ENCODE measurements at places on chromosomes 3 and 15.

DNA sequence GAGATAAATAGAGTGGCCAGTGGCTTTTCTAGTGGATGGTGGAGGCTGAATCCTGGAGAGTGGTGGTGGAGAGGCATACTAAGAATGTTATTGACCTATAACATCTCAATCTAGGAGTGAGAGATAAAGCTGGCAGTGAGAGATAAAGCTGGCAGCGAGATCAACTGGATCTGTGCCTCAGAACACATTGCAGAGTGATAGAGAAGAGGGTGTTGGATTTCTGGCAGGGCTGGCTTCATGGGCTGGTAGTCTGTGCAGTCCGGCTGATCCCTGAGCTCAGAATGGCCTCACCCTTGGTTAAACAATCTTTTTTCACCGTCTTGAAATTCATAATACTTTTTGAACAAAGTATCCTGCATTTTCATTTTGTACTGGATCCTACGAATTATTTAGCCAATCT is 221.2 kb downstream of the NLGN1 start:
- DNase-seq, result no peak

DNA sequence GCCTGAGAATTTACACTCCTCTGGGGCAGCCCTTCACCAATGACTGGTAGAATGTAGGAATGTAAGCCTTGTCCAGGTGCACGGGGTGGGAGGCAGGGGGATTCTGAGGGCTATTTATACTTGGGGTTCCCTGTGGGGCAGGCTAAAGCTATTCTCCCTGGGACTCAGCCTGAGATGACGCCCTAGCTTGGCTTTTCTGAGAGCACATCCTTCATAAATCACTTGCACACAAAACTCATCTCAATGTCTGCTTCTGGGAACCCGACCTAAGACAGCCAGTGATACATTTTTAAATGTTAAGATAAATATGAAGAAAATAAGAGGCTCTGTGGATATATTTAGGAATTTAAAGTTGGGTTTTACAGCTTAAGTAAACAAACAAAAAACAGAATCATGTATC is 16.6 kb downstream of the TMEM158 start:
- no peak for DNase-seq

DNA sequence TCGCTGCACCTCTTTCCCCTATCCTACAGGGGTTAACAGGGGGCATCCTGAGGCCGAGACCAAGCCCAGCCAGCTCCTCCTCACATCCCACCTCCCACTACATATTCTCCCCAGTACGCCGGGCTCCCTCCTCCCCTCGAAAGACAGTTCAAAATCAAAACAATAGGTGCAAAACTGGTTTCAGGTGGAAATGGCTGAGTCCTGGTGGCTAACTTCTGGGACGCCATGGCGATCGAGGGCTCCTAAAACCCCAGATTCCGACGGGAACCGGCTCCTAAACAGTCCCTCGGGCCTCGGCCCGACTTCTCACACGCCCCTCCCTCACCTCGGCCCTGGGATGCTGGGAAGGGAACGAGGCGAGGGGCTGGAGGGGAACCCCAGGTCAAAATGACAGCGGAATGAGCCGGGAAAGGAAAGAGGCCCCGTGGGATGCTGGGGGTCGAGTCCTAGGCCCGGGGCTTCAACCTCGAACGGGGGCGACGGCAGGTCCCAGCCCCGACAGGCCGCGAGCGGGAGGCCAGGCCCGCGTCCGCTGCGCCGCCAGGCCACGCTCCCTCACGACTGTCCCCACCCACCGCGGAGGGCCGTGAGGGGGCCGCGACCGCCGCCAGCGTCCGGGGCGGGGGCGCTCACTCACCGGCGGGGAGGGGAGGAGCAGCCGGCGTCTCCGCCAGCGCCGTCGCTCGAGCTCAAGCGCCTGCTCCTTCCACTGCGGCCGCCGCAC is 492 bp downstream of the TMCC1 start:
- DNase-seq, result peak; percentile 90

GRCh38 chr3:126052196-126053058 is 31.5 kb downstream of the SLC41A3 start:
- no peak for DNase-seq

DNA sequence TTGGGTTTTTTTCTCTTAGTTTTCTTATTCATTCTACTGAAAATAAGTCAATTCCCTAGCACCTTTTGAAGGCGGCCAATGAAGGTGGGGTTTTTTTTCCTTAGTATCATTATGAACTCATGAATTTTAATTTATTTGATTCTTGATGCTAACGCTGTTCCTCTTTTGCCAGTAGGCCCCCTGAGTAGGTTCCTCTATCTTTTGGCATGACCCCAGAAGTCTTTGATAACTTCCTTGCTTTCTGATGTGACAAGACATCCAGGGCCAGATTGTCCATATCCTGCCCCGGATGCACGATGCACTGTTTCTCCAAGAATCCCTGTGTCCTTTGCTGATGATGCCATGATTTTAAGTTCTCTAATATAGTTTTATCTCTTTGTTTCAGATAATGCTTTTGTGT is 20.6 kb downstream of the LRRK1 start:
- DNase-seq, result no peak

GRCh38 chr3:100650651-100651619 is 41.5 kb downstream of the ADGRG7 start:
- no peak for DNase-seq

- no peak for DNase-seq
Observed at GRCh38 chr15:32818758-32819447, 101.1 kb downstream of the GREM1 start.

DNA sequence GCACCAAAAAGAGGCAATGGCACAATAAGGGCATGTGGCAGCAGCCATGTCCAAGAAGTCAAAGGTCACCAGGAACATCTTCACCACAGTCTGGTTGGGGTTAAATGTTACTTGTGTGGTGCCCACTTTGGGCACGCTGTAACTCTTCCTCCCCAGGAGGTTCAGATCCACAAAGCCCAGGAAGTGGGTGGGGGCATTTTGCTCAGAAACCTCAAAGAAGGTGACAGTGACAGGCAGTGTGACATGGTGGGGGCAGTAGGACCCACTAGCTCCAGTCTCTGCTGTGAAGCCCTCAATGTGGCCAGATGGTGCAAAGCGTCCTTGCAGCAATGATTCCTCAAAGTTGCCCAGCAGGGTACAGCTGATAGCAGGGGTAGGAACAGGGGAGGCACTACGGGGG is 5.8 kb downstream of the ZNF80 start:
- no peak for DNase-seq

GRCh38 chr15:41879321-41879845 is 14.5 kb downstream of the SPTBN5 start:
- DNase-seq, result peak; percentile 52

DNA sequence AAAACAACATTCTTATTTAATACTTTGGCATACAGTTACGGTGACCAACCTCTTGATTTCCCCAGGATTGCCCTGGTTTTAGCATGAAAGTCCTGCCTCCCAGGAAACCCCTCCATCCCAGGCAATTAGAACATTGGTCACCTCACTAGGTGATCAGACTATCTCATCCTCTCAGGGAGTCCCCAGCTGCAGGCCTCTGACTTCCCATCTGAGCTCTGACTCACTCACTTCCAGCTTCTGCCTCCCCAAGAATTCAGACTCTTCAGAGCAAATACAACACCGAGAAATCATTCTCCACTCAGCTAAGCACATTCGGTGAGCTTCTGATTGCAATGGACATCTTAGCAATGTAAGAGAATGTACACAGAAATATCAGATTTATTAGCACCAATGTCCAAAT is 92.4 kb upstream of the HES1 start:
- no peak for DNase-seq

DNA sequence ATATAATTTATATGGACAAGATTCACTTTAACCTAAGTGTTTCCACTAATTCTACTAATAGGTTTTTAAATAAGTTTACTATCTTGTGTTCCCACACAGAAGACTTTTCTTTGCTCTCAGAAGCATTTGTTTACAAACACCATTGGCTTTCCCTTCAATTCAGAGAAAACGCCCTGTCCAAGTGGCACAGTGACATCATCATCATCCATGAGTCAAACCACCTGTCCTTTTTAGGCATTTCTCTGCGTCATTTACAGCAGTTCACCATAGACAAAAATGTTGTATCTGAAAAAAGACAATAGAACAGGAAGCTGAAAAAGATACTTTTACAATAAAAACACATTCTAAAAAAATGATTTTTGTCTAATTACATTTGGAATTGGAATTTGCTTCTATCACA is 9.3 kb upstream of the BCL2L10 start:
- DNase-seq, result no peak

DNA sequence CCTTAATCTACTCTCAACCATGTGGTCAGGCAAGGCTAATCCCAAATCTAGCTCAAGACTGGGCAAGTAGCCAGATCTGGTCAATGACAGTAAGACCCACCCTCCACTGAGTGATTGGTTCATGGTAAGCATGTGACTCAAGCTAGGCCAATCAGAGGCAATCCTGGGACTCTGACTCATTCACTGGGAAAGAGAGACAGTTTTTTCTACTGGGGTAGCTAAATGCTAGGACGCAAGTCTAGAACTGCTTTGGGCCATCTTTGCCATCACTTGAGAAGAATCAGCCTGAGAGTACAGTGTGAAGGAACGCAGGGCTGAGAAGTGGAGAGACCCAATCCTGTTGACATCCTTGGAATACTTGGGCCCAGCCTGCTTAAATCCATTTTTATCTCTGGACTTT is 9.4 kb upstream of the RAD18 start:
- no peak for DNase-seq

- no peak for DNase-seq
Observed at GRCh38 chr3:115388811-115389210, 234.5 kb upstream of the GAP43 start.

DNA sequence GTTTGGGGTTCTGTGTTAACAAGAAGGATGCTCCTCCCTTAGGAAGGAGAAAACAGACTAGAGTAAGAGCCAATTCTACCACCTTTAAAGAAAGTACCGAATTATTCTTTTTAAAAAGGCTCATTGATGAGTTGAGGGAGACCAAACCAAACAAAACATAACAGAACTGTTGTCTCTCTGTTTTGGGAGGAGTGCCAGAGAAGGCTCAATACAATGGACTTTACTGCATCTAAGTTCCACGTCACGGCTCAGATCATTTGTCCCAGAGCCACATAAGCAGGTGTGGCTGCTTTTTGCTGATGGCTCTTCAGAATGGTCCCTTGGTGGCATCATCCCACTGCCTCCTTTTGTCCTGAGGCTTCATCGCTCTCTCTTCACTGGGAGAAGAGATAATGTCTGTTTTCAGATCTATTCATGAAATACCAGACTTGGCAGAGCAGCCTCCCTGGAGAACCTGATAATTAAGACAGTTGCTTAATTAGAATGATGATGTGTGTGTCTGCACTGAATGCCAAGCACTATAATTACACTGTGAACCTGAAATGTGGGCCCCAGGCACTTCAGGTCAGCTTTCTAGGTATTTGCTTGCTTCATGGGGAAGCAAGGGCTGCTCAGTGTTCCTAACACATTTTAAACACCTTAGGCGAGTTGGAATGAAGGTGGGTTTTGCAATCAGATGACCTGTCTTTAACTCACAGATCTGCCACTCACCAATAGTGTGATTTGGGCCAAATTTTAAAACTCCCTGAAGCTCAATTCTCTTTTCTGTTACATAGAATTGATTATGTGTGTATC is 335.2 kb upstream of the MCTP2 start:
- no peak for DNase-seq

- DNase-seq, result no peak
Observed at GRCh38 chr15:30794388-30794787, 109.3 kb upstream of the FAN1 start.

DNA sequence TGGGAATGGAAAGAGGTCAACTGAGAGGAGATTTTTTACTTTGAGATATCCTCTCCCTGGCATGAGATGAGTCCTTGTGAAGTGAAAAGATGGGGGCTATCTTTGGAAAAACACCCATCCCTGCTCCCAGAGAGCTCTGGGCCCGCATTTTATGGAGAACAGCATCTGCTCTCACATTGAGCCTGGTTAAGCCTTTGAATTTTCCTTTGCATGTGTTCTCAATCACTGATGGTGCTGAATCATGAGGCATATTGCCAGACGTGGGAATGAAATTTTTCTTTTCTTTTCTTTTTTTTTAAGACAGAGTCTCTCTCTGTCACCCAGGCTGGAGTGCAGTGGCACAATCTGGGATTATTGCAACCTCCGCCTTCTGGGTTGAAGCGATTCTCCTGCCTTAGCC is 24.4 kb downstream of the TMEM45A start:
- no peak for DNase-seq

DNA sequence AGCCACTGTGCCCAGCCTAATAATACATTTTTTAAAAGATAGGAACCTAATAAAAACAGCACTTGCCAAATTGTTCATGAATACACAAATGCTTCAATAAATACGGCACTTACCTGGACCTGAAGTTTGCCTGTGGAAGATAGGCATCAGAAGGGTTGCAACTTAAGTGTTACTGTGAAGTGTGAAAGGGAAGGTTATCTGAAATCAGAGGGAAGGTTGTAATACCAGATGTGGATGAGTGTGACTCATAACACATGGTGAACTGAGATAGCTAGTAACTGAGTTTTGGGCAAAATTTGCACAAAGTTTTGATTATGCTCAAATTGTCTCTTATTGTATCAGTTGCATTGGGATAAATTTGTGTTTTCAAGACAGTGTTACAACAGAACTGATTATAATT is 68.0 kb downstream of the ATP11B start:
- no peak for DNase-seq

- no peak for DNase-seq
Observed at GRCh38 chr3:143928056-143928455, 43.6 kb upstream of the DIPK2A start.

GRCh38 chr3:33211444-33211843 is 7.2 kb downstream of the SUSD5 start:
- peak; percentile 13 for DNase-seq

DNA sequence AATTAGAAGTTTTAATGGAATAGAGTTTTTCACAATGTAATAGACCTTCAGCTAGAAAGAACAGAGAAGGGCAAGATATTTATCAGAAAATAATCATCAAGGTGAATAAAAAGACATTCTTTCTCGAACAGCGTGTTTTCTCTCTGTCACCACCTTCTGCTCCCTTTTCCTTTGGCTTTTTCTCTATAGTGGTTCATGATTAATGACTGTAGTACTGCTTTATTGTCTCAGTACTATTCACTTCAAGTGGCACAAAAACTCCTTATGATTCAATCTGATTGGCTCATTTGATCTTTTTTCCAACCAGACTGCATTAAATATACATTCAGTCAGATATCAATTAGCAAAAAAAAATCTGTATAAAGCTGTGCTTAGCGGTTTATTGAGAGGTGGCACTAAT is 516.0 kb downstream of the OTOL1 start:
- no peak for DNase-seq

- no peak for DNase-seq
Observed at GRCh38 chr15:66649235-66649984, 52.6 kb upstream of the SMAD6 start.

- no peak for DNase-seq
Observed at GRCh38 chr15:48565560-48566482, 79.7 kb downstream of the FBN1 start.

DNA sequence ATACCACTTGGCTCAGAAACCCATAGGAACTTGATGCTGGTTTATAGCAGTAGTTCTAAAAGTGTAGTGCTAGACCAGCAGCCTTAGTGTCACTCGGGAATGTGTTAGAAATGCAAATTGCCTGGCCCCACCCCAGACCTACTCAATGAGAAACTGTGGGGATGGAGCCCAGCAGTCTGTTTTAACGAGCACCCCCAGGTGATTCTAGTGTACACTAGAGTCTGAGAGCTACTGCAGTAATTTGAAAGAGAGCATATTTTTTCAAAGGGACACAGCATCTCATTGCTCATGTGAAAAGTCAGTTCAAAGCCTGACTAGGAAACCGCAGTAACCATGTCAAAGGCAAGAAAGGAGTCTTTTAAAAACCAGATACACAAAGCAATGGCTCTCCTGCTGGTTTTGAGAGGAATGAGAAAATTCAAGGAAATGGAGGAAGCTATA is 313.4 kb downstream of the SQOR start:
- no peak for DNase-seq

- no peak for DNase-seq
Observed at GRCh38 chr15:35078221-35078915, 6.7 kb downstream of the NANOGP8 start.

Measured in right cardiac atrium (tissue), 5 donors.